ENCODE measurements at places on chromosomes 2 and 18.

DNA sequence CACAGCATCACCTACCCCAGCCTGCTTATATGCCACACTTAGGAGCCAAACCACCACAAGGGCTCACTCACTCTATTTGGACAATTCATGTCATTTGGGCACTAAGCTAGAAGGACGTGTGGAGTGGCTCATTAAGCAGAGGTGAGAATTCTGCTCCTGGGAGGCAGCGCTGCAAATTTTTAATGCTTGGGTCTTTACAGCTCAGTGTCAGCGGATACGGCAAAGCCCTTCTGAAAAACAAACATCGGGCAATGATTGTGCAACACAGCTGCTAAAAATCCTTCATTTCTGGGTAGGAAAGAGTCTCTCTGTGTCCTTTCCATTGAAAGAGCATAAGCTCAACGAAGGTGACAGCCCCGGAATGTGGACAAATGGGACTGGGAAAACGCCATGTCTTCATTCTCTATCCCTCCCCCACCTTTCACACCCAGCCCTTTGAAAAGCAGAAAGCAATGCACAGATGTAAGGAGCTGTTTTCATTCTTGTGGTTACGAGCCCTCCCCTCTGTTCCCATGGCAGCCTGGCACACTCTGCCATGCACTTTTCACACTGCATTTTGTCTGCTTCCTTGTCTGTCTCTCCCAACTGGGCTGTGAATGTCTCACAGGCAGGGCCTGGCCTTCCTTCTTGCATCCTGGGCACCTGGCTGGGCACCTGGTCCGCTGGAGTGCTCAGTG lies 16.0 kb downstream of the TMEM177 start:
- no peak for DNase-seq

- DNase-seq: no peak
These were observed 43.6 kb downstream of the POLR1A start for GRCh38 chr2:86062043-86062442.

DNA sequence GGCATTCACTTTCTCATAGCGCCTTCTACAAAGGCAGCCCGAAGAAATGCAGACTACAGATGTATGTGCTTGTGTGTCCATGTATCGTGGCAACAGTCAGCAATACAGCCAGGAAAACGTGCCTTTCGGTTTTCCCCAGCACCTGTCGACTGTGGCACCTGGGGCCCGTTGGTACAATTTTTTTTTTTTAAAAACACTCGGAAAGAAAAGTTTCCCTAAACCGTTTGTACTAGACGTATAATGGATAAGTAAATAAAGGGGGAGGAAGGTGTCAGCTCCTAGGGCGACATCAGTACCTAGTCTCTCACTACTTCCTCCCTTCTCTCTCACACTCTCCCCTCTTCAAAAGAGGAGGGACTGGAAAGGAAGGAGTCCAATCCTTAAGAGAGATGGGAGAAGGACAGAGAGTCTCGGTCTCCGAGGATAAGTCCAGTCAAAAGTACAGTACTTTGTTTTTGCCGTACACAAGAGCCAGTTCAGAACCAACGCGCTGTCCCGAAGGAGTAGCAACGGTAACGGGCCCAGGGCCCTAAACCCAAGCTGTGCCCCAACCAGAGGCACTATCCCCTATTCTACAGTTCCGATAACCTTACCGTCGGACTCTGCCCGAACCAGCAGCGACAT lies 759 bp downstream of the PPP4R3B start:
- DNase-seq: peak; percentile 17

DNA sequence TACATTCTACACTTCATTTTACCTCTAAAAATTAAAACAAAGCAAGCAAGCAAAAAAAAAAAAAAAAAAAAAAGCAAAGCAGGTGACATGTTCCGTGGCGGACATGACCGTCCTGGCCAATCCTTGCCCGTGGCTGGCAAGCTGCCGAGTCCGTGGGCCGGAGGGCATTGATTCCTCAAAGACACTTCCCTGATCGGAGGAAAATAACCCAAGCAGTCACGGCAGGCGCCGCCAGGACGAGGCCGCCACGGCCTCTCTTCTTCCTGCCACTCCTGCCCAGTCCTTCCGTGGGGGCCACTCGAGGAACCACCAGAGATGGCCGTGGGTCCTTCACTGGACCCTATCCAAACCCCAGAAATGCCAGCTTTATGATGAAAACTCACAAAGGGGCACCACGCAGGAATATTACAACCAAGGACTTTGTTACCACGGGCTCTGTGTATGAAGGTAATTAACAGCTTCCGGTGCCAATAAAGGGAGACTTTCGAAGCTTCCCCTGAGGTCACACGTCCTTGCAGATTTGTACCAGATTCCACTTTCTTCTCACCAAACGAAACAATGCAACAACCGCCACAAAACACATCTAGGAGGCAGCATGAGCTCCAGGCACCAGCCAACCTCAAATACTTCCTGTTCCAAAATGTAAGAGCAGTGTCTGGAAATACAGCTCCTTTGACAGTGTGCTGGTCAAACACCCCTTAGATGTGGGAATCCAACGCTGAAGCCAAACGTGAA lies 170.3 kb downstream of the HDAC4 start:
- no peak for DNase-seq

DNA sequence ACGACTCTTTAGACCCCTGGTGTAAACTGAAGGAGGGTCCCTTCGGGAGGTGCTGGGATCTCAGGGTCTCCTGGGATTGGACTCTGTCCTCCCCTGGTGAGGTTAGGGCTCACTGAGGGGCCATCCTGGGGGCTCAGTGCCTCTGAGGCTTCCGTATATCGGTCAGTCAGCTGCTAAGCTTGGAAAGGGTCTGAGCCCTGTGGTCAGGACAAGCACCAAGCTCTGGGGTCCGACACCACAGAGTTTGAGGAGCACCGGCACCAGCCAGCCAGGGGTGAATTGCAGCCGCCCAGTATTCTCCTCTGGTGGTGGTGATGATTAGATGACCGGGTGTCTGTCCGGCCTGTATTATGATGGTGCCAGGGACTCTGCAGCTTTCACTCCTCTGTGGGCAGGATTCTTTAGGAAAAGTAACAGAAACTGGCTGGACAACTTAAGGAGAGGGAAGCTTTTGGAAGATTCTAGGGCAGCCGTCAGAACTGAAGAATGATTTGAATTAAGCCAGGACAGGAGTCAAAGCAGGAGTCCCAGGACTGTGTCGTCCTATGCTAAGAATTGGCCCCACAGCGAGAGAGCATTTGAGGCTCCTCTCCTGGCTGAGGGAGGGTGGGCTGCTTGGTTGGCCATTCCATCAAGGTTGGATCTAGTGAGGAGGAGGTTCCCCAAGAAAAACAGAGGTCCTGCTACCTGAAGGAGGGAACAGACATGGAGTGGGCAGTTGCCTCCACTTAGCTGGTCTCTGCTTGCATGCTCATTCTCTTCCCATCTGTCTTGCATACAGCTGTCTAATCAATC lies 158.6 kb upstream of the HS6ST1 start:
- no peak for DNase-seq

DNA sequence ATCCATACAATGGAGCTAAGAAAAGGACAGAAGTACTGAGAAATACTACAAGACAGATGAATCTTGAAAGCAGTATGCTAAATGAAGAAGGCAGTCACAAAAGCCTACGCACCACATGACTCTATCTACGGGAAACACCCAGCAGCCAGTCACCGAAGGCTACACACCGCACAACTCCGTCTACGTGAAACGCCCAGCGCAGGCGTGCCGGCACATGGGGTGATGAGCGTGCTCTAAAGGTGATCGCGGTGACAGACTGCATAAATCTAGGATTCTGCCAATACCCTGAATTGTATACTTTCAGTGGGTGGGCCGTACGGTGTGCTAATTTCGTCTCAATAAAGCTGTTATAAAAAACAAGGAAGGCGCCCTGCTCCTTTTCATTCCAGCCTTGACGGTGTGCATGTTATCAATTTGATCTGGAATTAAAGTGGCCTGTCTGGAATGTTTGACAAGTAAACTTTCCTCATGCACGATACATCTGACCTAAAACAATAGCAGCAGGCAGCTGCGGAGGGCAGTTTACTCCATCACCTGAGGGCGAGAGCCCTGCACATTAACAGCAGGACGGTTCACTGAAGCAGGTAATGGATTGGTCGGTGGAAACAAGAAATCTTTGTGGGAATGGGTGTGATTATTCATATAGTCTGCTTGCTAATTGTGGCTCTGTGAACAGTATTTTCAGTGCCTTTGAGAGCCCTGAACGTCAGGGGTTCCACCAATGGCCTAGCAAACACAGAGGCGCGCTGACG lies 86.2 kb upstream of the SALL3 start:
- no peak for DNase-seq

GRCh38 chr2:40448476-40449079 lies 3.3 kb downstream of the SLC8A1 start:
- DNase-seq: no peak

GRCh38 chr2:106694964-106695470 lies 190.9 kb downstream of the ST6GAL2 start:
- DNase-seq: no peak

GRCh38 chr2:154952346-154952980 lies 254.0 kb downstream of the KCNJ3 start:
- DNase-seq: no peak

GRCh38 chr2:43605079-43605655 lies 9.3 kb upstream of the THADA start:
- DNase-seq: no peak

DNA sequence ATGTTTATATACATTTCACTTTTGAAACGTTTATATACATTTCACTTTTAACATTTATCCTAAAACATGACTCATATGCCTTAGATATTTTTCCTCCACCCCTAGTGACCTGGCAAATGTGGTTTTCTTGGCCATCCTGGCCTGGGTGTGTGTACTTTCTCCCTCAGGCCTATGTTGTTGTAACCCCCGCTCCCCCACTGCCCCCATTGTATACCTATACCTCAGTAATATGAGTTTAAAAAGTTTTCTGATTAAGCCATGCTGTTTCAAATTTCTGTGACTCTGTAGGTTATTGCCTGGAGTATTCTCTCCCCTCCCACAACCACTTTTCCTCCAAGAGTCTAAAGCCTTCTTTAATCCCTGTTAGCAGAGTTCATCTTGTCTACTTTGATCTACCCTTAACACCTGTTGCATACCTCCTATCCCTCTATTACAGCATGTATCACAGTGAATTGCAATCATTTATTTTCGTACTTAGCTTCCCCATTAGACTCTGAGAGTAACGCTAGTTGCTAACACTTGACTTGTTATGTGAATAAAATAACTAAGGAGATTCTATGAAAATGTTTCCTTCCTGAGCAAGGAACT lies 67.9 kb downstream of the LCLAT1 start:
- DNase-seq: no peak

DNA sequence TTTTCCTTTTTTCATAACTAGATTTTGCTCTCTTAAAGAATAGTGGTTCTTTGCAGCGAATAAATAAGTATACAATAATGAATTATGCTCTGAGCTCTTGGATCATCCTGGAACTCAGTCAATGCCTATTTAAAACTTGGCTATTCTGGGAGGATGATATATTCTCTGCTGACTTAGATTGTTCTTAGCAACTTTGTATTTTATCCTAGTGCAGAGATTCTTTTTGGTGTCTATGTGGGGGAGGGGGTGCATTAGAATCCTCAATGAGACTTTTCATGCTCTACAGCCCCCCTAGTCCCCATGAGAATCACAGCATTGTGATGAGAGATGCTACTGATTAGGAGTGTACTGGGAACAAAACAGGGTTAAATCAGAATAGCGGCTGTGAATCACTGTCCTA lies 8.8 kb upstream of the FAM98A start:
- no peak for DNase-seq

DNA sequence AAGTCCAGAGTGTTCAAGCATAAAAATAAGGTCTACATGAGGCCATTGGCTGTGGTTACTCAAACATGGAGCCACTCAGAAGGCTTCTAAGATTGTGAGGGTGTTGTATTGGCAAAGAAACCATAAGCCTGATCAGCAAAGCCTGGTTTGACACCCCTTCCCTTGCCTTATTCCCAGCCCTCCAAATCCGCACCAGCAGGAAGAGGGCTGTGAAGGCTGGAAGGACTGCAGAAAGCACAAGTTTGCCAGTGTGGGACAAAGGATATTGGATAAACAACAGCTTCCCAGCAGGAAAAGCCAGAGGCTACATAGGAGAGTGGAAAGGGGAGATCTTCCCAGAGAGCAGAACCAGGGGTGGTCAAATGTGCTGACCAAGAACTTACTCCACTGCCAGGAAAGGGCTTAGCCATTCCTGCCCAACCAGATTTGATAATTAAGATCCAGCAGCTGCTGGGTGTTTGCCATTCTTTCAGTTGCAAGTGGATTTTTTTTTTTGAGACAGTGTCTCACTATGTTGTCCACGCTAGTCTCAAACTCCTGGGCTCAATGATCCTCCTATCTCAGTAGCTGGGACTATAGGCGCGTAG lies 1.5 kb upstream of the PRKAG3 start:
- no peak for DNase-seq

GRCh38 chr2:19540739-19541525 lies 182.5 kb upstream of the OSR1 start:
- DNase-seq: no peak

GRCh38 chr2:98550165-98550564 lies 58.1 kb downstream of the COA5 start:
- no peak for DNase-seq

DNA sequence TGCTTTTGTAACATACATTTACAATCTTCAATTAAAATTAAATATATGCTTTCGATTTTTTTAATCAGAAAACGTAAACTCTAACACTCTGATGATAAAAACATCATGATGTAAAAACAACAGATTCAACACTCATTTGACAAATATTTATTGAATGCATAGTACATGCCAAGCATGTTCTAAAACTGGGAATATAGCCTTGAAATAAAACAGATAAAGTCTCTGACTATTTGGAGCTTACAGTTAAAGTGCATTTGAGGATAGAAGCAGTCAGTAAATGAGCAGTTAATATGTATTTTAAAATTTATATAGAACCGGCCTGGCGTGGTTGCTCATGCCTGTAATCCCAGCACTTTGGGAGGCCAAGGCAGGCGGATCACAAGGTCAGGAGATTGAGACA lies 47.8 kb downstream of the TMX3 start:
- no peak for DNase-seq

DNA sequence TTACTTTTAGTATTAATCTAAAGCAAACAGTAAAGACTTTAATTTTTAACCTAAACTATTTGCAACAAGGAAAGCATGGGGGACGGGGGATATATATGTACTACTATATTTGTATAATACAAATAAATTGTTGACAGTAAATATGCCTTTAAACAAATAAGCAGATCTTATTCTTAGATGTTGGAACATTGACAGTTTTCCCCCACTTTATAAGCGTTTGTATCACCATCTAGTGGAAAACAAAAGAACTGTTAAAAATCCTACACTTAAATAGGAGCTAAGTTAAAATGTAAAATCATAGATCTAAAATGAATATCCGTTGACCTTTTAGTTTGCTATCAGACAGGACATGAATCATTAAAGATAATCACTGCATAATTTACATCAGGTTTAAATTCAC lies 50.0 kb downstream of the RBBP8 start:
- DNase-seq: no peak
